Cerebellar nuclear complex (tissue), 1 donor: ENCODE measurements at places on chromosomes 16 and 17.

DNA sequence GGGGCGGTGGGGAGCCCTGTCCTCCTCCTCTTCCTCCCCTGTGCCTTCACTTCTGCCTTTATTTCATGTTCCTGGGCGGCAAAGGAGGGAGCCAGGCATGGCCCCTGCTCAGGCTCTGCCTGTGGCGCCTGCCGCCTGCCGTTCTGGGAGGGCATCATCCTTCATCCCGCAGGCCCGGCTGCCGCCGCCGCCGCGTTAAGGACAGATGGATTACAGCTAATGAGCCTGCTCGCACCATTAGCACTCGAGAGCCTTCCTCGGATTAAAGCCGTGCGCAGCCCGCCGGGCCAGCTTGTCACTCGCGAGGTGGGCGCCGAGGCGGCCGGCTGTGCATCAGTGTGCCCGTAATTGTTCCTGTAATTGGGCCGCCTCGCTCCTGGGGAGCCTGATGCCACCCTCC, 127.7 kb upstream of the GSE1 start:
- peak; percentile 50 for DNase-seq

GRCh38 chr17:10136258-10136981, 62.0 kb downstream of the GAS7 start:
- no peak for DNase-seq

GRCh38 chr17:50283714-50284113, 9.4 kb downstream of the TMEM92 start:
- DNase-seq = no peak

DNA sequence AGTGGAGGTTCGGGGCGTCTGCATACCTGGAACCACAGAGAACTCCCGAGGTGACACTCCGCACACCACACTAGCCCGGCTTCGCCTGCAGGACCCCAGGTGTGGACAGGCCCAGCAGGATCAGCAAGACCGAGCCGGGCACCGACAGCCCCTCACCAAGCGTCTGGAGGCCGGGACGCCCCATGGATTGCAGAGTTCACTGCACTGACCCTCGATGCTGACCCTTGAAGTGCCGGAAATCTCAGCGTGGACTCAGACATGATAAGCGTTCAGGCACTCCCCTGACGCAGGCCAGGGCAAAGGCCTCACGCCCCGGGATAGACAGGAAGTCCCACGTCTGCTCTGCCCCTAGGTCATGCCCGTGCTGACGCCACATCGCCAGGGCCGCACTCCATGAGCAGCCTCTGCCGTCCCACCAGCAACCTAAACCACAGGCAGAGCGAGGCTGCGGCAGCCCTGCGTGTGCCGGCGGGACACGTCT, 26.0 kb downstream of the ACSF3 start:
- no peak for DNase-seq

DNA sequence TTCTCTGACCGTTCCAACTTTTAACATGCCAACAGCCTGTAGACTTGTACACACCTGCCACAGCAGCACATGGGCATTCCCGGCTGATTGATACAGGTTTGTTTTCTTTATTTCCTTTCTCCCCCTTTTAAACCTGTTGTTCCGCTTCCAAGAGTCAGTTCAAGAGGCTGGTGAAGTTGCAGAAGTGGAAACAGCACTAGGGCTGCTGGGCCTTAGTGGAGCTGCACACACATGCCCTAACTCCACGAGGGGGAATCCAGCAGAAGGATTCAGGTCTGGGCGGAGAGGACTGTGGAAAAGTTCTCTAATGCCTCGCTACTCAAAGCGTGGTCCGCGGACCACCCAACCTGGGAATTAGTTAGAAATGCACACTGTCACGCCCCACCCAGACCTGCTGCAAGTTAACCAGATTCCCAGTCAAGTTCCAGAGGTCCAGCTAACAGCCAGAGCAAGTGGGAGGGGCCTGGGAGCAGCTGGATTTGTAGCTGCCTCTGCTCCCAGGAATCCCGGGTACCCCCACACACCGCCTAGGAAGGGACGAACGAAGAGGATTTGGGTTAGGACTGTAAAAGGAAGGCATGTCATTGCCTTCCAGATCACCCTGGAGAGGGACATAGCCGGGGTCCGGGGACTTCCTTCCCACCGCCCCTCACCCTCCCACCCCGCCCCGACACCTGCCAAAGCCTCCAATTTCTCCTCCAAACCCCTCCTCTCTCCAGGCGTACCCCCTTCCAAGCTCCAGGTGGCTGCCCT, 542 bp downstream of the SLC39A11 start:
- no peak for DNase-seq

DNA sequence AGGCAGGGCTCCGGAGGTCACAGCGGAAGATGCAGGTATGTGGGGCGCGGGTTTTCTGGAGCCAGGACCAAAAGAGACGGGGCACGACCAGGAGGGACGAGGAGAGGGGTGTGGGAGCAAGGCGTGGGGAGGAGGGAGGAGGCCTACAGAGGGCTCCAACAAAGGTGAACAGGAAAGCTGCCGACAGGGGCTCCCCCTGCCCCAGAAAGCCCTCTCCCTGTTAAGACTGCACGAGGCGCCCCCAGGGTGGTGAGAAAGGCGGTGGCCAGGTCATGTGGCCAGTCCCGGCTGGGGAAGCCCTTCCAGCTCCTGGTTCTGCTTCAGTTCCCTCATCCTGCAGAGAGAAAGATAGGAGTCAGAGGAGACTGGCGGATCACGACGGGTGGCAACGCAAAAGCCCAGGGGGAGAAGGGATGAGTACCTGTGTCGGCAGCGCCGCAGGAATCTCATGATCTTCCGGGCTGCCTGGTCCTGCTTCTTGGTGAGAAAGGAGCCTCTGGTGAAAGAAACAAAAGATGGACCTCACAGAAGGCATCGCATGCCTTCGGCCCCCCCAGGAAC, 949 bp upstream of the SPAG7 start:
- no peak for DNase-seq

DNA sequence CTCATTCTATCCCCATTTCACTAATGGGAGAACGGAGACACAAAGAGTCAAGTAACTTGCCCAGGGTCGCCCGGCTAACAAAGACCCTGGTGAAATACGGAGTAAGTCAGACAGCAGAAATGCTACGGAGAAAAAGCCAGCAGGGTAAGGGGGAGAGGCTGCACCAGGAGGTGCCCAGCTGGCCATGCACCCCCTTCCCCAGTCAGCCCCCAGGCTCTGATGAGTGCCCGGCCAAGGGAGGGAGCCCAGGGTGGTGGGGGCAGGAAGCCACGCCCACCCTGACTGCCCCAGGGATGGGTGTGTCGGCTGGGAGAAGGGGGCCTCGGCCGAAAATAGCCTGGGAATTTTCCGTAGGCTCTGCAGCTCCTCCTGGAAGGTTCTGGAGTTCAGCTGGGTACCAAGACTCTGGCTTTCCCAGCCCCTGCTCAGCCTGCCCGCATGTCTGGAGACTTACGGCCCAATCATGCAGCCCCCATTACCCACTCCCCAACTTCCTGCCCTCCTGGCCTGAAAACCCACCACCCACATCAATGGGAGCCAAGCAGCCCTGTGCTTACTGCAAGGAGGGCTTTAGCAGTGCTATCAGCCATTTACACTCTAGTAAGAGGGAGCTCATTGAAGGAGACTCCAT, 4.2 kb downstream of the CARHSP1 start:
- DNase-seq = no peak

- no peak for DNase-seq
Observed at GRCh38 chr17:29608986-29609385, 13.7 kb downstream of the CORO6 start.

DNA sequence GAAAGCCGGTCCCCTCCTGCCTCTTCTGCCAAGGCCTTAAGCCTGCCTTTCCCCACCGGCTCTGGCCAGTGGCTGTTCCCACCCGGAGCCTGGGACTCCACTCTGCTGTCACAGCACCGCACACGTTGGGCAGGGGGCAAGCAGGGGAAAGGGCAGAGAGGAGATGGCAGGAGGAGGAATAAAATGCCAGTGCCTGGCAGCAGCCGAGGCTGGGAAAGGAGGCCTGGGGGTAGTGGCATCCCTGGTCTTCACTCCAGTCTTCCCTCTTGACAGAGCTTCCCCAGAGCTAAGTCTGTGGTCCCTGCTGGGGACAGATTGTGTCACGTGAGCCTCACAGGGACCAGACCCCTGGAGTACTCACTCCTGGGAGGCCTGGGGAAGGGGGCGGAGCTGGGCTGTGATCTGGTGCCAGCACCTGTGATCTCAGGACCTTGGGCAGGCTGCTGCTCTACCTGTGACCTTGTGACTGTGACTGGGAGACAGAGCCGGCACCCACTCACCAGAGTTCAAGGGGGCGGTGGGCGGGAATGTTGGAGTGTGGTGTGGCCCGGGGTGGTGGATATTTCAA, 97.2 kb upstream of the GSE1 start:
- no peak for DNase-seq

DNA sequence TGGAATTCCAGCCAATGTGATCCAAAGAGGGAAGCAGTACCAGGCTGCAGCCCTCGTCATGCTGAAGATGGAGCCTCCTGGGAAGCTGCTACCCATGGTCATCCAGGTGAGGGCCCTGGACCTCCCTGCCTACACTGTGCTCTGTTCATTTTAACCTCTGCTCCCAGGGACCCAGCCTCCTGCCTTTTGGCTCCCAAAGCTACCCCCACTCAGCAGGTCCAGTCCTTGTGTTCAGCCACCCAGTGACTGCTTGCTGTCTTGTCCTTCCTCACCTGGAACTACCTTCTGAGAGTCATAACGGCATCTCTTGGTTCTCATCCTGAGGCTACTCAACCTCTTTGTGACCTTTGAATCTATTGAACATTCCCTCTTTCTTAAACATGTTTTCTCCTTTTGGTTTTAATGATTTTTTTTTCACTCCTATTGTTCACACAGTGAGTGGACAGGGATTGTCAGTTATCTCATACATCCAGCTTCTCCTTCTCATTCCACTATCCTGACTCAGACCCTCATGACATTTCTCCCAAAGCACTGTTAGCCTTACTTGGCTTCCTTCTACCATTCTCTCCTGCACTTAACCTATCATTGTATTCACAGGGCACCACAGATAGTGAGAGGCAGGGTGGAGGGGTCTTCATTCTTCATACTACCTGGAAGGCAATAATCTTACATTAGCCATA, 53.3 kb downstream of the GOSR1 start:
- no peak for DNase-seq

DNA sequence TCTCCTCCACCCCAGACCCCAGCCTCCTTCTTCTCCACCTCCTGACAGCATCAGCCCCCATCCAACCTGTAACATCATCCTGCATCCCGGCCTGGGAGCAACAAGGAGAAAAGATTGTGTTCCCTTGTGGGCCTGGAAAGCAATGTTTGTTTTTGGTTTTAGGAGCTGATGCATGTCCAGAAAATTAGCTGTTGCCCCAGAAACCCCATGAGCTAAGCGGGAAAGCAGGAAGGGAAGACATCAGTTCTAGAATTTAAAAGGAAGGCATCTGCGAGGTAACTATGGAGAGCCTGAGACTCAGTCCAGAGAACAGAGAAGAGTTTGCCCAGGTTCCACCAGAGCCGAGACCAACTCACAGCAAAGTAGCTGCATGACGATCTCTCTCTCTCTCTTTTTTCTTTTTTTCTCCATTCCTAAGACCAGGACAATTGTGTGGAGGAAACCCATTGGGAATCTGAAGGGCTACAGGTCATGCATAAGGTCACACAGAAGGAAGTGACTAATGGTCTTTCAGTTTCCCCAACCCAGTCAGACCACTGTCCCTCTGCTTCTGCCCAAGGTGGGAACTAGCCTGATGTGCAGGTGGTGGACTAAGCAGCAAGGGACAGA, 124.4 kb downstream of the SLC39A11 start:
- no peak for DNase-seq

DNA sequence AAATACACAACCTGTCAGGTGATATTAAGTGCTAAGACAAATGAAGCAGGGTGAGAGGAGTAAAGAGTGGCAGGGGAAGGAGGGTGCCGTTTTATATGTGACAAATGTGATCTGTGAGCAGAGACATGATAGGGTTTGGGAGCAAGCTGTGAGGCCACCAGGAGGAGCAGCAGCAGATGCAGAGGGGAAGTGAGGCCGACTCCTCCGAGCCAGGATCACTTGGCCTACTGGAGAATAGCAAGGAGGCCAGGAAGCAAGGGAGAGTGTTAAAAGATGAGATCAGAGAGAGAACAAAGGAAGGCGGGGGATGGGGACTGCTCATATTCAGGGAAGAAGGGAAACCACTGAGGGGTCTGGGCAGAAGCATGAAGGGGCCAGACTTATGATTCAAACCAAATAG, 129.4 kb downstream of the TANGO6 start:
- DNase-seq = peak; percentile 13

- DNase-seq = no peak
Observed at GRCh38 chr17:50608700-50609379, 25.8 kb upstream of the ABCC3 start.

DNA sequence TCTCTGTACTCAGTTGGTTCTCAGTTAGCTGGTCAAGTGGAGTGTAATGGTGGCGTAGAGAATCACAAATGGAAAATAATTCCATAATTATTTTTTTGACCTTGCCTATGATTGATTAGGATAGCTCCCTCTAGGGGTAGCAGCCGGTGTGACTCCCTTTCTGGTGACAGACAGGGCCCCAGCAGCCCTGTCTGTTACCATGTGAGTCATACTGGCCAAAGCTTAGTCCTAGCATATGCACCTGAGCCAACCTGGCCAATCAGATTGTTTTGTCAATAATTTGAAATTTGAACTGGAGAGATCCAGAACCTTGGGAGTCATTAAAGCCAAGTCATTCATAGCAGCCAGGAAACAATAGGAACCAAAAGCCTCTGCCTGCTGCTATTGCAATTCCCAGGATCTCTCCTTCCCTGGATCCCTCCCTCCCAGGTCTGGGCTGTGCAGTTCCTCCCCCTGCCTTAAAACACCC, 5.6 kb downstream of the PNPO start:
- DNase-seq = no peak

- DNase-seq = no peak
Observed at GRCh38 chr16:27486760-27487159, 63.0 kb downstream of the GTF3C1 start.

GRCh38 chr16:82156761-82157533, 13.1 kb downstream of the MPHOSPH6 start:
- no peak for DNase-seq

- no peak for DNase-seq
Observed at GRCh38 chr16:73062743-73063733, 15.1 kb upstream of the ZFHX3 start.

- DNase-seq = no peak
Observed at GRCh38 chr17:17681744-17682292, 560 bp downstream of the RAI1 start.

DNA sequence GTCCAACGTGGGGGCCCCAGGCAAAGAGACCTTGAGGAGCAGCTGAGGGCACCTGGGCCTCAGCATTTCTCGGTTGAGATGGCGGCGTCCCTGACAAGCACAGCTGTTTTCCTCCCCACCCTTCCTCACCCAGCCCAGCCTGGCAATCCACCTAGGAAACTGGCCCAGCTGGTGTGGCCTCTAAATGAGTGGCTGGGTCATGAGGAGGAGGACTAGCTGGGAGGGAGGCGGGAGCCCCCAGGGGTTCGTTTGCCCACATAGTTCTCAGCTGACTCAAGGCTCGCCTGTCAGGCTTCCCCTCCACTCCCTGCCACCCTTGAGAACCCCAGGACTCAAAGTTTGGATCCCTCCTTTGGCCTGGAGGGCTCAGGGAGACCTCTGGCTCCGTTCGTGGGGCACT, 5.9 kb downstream of the RNF222 start:
- DNase-seq = no peak

- DNase-seq = no peak
Observed at GRCh38 chr16:88812513-88813268, 963 bp upstream of the APRT start.
